ENCODE measurements at places on chromosomes 6 and 20.

DNA sequence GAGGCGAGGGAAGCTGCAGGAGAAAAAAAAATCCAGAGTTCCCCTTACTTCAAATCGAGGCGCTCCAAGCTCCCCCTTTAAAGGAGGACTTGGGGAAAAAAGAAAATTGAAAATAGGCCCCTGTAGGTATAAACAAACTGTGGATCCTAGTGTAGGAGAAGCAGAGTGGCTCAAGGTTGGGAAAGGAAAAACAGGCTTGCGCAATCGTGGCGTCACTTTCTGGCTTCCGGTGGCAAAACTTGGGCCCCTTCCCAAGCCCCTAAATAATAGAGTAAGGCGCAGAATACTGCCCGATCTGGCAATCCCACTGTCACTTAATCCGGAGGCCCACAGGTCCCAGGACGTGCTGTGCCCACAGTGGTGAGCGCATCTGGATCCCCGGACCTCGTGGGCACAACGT lies 8.0 kb downstream of the PAX1 start:
- no peak for DNase-seq

DNA sequence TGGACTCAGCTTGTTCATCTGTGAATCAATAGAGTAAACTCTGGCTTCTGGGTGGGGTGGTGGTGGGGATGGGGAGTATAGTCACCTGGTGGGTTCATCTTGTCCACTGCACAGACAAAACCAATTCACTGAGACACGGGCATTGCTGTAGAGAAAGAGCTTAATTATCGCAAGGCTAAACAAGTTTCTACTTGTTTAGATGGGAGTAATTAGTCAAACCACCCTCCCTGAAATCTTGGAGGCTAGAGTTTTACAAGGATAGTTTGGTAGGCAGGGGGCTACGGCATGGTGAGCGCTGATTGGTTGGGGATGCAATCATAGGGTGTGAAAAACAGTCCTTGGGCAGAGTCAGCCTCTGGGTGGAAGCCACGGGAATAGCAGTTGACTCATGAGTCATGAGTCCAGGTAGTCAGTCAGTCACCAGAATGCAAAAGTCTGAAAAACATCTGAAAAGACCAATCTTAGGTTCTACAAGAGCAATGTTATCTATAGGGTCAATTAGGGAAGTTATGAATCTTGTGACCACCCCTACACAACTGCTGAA lies 77.8 kb downstream of the STMND1 start:
- DNase-seq: no peak

DNA sequence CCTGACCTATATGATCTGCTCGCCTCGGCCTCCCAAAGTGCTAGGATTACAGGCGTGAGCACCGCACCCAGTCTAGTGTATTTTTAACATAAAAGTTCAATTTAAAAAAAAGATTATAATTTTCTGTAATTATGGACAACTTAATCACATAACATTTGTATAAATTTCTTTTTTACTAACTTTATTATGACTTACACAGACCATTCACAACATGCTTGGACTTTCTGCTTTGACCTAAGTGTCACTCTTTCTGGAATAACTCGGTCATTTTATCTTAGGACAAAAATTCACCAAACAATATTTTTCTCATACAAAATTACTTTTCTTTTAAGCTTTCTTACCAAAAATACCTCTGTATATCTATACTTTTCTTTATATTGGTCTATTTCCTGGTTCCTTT lies 15.4 kb upstream of the IL22RA2 start:
- peak; percentile 27 for DNase-seq

- DNase-seq: no peak
Observed at GRCh38 chr6:163355426-163355991, 59.0 kb upstream of the QKI start.

DNA sequence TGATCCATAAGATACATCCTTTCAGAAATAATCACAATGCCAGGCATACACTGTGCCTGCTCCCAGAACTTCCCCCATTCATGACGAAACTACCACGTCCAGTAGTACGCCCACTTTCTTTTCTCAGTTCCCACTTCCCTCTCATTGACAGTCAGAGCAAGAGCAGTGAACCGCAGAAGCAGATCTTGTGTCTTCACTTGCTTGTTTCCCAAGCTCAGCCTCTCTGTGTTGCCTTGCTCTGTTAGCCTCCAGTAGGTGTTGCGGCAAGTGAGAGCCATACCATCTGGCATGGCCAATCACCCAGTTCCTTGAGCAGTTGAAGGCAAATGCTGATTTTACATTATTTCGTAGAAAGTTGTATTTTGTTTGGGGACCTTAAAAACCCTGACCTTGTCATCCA lies 11.7 kb downstream of the UST start:
- DNase-seq: no peak

DNA sequence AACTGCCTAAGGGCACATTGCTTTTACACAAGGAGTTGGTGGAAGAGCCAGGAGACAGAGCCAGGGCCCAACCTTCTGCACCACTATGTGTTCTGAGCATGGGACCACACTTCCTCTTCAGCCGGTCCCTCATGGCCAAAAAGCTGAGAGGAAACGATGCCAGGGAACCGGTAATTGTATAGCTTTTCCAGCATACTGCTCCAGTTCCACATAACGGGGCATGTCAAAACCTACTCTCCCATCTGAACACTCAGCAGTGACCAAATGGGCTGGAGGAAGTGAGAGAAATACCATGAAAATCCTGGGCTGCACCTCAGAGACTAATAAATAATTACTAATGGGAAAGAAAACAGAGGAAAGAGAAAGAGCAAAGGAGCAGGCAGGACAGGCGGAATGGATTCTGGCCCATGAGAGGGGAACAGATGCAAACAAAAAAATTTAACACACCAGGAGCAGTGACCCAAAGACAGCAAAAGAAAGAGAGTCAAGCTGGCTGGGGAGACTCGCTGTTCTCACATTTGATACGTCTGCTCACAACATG lies 52.0 kb upstream of the BMP2 start:
- no peak for DNase-seq

DNA sequence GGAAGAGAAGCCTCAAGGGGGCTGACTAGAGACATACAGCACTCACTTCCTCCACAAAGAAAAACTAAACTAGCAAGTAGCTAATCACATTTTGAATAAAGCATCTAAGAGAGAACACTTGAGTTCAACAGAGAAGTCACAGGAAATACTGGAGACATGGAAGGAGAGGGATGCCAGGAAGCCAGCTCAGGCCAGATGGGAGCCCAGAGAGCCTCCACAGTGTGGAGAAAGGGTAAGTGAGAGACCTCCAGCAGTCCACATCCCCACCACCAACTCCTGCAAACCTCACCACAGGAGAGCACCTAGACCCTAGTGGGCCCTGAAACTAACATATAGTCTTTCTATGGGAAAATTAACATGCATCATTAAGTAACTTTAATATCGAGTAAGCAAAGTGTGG lies 79.2 kb downstream of the EPM2A start:
- DNase-seq: no peak

- DNase-seq: no peak
Observed at GRCh38 chr20:47568019-47568418, 66.3 kb downstream of the NCOA3 start.

- DNase-seq: no peak
Observed at GRCh38 chr6:168619560-168620314, 178.8 kb downstream of the SMOC2 start.

DNA sequence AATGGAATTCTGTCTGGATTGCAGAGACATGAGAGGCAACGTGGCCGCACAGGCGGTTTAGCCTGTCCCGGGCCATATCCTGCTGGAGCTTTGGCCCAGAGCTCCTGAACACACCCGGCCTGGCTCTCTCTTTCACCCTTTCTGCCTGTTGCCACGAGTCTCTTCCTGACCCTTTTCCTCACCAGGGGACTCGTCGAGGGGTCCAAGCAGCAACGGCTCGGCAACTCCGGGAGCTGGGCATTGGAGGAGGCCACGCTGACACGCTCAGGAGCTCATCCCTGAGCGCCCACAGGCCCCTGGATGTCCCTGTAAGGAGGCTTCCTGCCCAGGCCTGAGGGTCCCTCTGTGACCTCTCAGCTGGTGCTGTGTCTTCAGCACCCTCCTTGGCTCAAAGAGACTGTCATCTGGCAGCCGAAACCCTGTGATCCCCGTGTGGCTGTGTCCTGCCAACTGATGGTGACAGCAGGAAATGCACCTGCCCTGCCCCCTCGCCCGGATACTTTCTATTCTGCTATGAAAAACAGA lies 103.8 kb downstream of the RNASET2 start:
- no peak for DNase-seq

- no peak for DNase-seq
Observed at GRCh38 chr6:116518621-116519368, 7.4 kb downstream of the CALHM5 start.

GRCh38 chr6:169858293-169858934 lies 107.0 kb downstream of the ERMARD start:
- DNase-seq: no peak

DNA sequence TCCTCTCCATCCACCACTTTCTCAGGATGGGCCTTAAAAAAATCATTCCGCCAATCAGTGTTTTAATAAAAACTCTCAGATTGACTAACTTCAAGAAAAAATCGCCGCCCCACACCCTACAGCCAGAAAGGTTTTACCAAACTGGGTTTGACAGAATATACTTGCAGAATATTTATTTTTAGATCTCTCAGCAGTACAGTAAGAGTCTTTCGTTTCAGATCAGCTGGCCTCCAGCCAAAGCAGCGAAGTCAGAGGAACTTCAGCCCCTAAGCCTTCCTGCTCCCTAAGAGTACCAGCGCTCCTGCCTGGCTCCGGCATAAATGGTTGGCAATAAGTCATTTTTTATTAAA lies 24.7 kb downstream of the TBC1D7 start:
- DNase-seq: no peak

DNA sequence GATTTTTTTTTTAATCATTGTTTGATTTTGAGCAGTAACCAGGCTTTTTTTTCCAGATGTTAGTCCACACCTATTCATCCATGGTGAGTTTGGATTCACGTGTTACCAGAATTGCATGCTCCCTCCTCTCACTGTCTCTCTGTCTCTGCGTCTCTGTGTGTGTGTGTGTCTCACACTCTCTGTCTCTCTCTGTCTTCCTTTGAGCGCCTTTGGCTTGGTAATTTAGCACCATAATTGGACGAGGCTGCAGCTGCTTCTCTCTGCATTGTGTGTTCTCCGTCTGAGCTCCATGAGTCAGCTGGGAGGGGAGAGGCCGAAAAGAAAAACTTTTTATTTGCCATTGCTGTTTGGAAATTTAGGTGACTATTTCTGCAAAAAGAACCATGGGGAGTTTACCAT lies 3.4 kb downstream of the TFAP2B start:
- no peak for DNase-seq

DNA sequence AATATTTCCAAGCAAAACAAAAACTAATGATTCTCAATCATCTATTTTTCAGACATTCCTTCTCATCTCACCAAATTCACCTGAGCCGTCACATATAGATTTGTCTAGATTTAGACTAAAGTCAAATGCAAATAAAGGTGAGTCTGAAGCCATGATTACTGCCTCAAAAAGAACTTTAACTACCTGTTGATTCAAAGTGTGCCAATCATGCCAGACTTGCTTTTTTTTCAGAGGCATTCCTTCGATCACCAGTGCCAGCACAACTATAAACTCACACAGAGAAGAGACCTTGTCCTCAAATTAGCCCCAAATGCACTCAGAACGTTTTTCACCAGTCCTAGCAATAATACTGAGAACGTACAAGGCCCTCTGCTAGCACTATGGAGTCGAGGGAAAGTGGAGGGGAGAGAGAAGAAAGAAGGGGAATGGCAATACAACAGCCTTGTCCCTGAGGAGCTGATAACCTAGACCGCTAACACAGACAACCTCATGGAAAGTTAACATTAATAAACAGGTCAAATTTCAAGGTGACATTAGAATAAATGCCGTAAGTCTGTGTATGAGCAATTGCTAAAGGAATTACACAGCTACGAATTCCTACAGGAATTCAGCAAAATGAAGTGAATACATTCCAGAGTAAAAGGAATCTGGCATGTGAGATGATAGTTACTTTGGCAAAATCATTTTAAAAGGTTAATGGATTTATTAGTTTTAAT lies 60.9 kb downstream of the EPB41L2 start:
- no peak for DNase-seq

GRCh38 chr6:160058603-160059215 lies 62.9 kb upstream of the SLC22A1 start:
- no peak for DNase-seq

GRCh38 chr6:56685994-56686393 lies 43.3 kb upstream of the DST start:
- no peak for DNase-seq

GRCh38 chr20:44016525-44016924 lies 101.9 kb downstream of the TOX2 start:
- DNase-seq: no peak

- no peak for DNase-seq
Observed at GRCh38 chr6:11278207-11278559, 45.7 kb upstream of the NEDD9 start.

GRCh38 chr20:12112089-12112474 lies 194.4 kb downstream of the BTBD3 start:
- DNase-seq: no peak
